Activated CD4-positive, alpha-beta T cell treated with anti-CD3 and anti-CD28 coated beads, Interleukin-2, amount 50 U/mL, for 16 hours (primary cell): ENCODE measurements at places on chromosomes 4 and X.

- DNase-seq = no peak
Observed at GRCh38 chr4:31343061-31343460, 622.9 kb downstream of the PCDH7 start.

DNA sequence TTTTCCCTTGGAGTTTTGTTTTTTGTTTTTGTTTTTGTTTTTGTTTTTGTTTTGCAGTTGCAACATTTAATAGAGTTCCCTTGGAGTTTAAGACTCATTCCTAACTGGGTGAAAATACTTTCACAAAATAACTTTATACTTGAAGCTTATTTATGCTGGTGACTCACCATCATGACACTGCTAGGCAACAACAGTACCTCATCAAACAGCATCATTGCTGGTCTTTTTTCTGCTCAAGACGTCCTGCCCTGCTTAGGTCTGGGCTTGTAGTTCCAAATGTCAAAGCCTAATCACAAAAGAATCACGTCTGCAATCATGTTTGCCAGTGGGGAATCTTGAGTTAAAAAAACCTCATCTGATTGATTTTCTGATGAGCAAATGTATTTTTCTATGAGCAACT, 105.7 kb upstream of the PRPS2 start:
- DNase-seq = no peak

- DNase-seq = no peak
Observed at GRCh38 chr4:114758066-114758465, 159.5 kb downstream of the UGT8 start.

DNA sequence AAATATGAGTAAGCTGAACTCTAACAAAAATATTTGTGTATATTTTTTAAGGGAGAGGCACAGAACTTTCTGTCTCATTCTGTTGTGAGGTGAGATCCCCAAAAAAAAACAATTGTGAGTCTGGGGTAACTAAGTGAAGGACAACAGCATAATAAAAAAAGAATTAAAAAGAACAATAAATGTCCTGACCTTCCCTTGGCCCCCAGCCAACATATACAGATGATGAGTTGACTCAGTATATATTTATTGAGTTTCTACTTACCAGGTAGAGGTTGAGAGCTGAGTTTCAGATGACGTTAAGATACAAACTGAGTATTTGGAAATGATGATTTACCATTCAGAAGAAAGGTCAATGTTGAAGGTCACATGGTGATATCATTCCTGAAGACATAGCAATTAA, 239.5 kb downstream of the KCNIP4 start:
- no peak for DNase-seq

DNA sequence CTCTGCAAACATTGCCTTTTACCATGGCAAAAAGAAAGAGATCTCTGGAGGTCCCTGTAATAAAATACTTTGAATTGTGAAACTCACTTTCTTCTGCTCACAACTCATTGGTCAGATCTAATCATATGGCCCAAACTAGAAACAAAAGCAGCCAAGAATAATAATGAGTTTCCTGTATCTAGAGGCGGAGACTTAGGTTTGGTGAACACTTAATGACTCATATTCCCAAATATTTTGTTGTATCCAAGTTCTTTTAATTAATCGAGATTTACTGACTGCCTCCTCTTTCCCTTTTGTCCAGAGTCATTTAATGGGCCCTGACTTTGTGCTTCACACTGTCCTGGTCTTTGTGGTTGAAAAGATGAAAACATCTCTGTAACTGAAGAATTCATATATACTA, 190.6 kb downstream of the CCSER1 start:
- DNase-seq = no peak

GRCh38 chrX:139969286-139969685, 4.0 kb upstream of the CXorf66 start:
- no peak for DNase-seq

- no peak for DNase-seq
Observed at GRCh38 chrX:150968862-150969720, 14.0 kb upstream of the HMGB3 start.

GRCh38 chrX:13090027-13090338, 45.6 kb upstream of the FAM9C start:
- no peak for DNase-seq
